ENCODE measurements at places on chromosomes 3 and 15.

GRCh38 chr3:131714585-131715220 is 211.9 kb upstream of the MRPL3 start:
- no peak for DNase-seq

- no peak for DNase-seq
These were observed 5.3 kb downstream of the SERP1 start for GRCh38 chr3:150540991-150541390.

DNA sequence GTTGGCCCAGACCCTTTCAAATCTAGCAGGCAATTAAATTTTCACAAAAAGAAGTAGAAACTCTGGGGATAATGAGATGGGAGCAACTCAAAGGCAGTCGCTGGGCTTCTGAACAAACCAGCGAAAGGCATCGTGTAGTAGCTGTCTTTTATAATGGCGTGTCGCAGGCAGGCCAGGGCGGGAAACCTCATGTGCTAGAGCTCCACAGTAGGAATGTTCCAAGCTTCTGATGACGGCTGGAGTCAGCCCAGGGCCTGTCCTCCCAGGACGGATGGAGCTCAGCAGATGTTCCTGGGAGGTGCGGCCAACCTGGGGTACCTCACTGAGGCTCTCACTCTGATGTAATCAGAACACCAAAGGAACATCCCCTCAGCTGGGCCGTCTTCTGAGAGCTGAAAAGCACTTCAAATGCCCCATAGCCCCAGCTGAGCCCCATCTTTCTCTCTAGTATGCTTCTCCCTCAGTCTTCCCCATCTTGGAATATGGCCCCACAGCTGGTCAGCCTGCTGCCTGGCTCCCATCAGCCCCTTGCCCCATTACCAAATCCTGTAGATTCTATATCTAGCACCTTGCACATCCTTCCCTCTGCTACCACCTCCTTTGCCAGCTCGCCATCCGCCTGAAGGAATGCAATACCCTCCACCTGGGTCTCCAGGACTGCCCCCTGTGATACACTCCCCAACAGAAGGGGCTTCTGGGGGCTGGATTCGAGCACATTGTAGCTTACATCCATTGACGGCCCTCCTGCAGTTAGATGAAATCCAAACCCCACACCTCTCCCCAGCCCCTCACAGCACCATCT is 54.9 kb upstream of the ATP2B2 start:
- no peak for DNase-seq

DNA sequence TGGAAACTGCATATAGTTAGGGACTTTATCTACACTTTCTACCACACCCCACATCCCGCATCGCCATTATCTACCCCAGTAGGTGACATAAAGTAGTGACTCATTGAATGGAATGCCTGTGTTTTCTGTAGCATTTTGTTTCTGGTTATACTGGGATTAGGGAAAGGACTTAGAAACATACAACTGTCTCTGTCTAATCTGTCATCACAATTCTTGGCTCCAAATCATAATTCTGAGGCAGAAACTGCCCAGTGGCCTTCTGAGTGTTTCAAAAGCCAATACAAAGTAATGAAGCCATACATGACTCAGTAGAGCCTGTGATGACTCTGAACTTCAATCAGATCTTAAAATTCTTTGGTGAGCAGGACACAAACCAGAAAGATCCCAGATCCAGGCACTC is 115.7 kb upstream of the CHRM5 start:
- no peak for DNase-seq

DNA sequence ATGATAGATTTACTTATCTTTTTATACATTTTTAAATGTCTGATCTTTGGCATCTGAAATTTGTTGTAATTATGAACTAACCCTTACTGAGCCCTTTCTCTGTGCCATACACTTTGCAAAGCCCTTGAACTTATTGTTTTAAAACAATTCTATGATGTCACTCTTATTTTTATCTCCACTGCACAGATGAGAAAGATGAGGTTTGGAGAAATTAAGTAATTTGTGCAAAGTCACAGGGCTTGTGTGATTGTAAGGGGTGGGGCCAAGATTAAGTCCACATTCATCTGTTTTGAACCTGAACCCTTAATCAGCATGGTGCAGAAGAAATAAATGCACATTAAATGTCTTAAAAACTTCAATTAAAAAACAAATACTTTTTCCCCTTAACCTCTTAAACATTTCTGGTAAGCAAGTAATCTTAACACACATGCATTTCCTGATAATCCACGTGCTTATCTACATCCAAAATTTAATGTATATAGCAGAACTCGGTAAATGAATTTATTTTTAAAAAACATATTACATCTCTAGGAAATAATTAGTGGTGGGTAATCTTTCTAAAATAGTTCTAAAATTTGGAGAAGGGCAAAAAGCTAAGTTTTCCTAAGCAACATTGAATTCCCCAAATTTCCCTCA is 189.8 kb upstream of the TBC1D5 start:
- DNase-seq = no peak

DNA sequence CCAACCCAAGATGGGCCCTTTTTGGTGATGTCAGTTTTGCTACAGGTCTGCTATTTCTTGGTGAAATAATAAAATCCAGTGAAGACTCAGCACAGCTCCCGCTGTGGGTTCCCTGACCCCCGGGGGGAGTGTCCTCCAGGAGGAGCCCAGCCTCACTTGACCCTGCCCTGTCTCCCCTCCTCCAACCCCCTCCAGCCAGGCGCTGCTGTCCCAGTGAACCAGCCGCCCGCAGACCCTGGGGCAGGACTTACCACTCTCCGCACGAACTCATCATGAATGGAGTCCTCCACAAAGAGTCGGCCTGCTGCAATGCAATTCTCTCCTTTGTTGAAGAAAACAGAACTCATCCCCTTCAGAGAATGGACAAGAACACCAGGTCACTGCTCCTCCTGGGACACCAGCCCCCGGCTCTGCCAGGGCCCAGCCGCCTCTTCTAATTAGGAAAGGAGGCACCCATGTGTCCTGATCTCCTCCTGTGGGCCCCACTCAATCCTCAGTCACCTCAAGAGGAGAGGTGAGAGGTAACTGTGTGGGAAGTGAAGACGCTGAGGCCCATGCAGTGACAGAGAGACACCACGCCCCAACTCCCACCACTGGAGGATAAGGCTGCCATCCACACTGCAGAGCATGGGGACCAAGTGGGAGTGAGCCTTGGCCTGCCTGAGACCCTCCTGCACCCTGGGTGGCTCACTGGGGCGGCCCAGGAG is 28.8 kb upstream of the SLC41A3 start:
- DNase-seq = no peak

- no peak for DNase-seq
These were observed 975 bp upstream of the FOXP1 start for GRCh38 chr3:71584394-71585011.

DNA sequence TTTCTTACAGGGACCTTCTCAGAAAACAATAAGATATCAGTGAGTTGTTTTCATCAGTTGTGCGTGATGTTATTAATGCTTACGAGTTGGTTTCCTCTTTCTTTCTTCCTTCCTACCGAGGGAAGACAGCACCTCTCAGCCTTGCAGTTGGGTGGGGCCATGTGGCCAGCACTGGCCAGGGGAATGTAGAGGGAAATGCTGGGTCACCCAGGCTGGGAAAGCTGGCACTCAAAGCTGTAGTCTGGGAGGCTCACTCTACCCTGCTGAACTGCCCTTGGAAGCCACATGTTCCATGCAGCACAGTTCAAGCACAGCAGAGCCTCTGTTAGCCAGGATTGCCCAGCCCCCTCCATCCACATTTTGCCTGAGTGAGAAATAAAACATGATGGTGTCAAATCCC is 10.1 kb upstream of the CHCHD6 start:
- no peak for DNase-seq

GRCh38 chr3:14847613-14848541 is 29.1 kb downstream of the FGD5 start:
- DNase-seq = peak; percentile 32

- DNase-seq = no peak
These were observed 799 bp downstream of the VPS33B start for GRCh38 chr15:91021516-91022074.

DNA sequence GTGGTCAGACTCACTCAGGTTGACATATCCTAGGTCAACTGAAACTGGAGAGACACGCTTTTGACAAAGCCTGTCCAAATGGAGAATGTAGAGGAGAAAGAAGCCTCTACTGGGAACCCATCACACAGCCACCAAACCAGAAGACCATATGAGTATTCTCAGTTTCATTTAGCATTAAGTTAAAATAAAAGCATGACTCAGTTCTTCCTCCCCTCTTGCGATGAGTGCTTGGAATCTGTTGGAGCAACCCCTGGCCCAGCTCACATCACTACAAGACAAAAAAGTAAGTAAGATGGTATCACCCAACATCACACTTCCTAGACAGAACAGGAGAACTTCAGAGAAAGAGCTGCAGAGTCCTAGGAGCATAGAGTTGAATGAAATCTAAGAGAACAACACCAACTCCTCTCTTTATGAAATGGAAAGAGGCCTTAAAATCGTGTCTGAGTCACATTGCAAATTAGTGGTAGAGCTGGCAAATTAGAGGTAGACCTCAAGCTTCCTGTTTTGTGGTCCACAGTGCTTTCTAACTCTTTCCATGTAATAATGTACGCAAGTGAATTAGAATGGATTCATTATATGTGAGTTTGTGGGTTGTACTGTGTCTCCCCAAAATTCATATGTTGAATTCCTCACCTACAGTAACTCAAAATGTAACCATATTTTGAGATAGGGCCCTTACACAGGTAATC is 51.2 kb downstream of the FGF12 start:
- no peak for DNase-seq

- no peak for DNase-seq
These were observed 105.3 kb downstream of the PLCH1 start for GRCh38 chr3:155639462-155640055.

DNA sequence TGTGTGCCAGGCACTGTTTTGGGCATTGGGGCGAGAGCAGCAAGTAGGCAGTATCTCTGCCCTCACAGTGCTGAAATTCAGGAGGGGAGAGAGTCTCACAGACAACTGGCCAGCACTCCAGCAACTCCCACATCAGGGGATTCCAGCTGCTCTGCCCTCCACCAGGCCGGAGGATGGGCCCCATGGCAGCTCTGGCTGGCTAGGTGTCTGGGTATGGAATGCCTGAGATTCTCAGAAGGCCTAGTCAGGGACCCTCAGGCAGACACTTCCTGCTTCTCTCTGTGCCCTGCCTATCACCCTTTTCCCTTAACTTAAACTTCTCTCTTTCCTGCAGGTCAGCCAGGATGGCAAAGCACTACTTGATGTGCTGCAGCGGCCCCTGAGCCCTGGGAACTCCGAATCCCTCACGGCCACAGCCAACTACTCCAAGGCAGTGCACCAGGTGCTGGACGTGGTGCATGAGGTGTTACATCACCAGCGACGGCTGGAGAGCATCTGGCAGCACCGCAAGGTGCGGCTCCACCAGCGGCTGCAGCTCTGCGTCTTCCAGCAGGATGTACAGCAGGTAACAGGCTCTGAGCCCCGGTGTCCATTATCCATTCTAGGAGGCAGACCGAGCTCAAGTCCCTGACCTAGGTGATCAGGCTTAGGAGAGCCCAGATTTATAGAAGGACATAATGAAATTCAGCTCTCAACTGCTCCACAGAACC is 342.2 kb upstream of the ROPN1 start:
- DNase-seq = no peak

DNA sequence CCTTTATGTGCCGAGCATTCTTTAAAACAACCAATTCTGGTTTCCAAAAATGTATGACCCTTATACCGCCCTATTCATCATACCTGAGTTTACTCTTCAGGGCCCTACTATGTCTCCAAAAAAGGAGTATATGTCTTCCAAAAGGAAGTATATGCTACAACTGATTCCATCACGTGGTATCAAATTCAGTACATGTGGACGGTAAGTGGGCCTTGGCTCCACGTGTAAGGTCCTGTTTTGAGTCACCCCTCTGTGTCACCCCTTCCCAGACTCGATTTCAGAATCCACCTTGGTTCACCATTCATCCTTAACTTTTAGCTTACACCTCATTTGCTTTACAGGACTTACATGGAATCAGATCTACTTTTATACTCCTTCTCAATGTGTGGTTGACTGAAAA is 37.8 kb downstream of the ABHD2 start:
- DNase-seq = no peak

- DNase-seq = no peak
These were observed 7.1 kb upstream of the LMOD3 start for GRCh38 chr3:69129531-69129930.

DNA sequence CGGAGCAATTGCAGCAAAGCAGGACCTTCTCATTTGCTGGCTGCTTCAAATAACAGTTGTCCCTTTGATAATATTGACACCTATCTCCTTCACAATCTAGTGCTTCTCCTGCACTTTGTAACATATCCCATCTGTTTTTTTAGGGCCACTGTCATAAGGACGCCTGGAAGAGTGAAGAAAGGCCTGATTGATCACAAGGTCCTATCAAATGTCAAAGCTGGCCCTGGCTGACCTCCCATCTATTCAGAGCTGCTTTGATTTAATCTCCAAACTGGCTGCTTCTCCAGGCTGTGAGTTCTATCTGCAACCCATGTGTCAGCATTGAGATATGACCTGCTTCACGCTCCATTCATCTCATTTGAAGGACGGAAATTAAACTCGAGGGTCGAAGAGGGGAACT is 601.2 kb upstream of the KCNMB2 start:
- peak; percentile 60 for DNase-seq

DNA sequence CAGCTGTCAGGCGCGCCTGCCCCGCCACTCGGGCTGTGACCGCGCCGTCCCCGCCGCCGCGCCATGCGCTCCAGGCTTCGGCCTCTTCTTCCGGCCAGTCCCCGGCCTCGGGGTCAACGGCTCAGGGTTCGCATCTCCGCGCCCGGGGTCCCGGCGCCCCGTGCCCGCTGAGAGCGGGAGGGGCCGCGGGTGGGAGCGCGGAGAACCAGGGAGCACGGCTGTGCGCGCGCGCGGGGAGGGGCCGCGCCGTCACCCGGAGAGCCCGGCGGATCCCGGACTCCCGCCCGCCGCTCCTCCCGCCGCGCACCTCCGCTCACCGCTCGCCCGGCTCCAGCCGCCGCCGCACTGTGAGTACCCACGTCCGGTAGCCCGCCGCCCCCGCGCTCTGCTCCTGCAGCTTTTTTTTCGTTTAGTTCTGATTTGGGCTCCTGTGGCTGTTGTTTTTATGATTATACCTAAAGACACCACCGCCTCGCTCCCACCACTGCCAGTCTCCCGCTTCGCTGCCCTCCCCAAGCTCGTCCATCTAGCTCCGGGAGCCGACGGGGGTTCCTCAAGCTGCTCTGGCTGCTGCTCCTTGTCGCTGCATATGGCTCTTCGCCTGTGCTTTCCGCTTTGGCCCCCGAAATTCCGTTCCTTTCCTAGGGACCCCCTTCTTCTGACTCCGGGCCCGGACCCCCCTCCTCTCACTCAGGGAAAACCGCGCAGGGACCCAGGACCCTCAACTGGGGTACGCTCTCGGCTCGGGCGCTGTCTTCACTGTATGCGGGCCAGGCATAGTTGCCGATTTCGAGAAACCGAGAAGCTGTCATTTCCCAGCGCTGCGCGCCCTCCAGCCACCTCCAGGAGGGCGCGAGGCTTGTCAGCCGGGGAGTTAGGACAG is 1.8 kb upstream of the SKOR1 start:
- no peak for DNase-seq

GRCh38 chr3:88987776-88988175 is 119.6 kb upstream of the EPHA3 start:
- no peak for DNase-seq

DNA sequence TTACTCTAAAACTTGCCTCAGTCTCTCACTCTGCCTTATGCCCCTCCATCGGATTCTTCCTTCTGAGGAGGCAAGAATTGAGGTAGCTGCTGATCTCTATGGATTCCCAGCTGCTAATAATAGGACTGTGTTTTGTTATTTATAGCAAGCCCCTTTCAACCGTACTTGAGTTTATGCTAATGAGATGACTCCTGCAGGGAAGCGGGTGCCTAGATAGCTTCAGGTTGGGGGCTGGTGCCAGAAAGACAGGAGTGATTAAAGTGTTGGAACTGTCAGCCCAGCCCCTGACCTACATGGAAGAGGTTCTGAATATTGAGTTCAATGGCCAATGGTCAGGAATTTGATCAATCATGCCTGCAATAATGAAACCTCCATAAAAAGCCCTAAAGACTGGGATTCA is 21.8 kb upstream of the LIMD1 start:
- DNase-seq = no peak
